Stimulated activated CD8-positive, alpha-beta memory T cell treated with anti-CD3 and anti-CD28 coated beads, Interleukin-7, amount 100 ng/mL, for 4 hours (primary cell): ENCODE measurements at places on chromosomes 13 and 19.
A peak's percentile ranks its signal among the peaks of the same experiment; 100 is the strongest.

DNA sequence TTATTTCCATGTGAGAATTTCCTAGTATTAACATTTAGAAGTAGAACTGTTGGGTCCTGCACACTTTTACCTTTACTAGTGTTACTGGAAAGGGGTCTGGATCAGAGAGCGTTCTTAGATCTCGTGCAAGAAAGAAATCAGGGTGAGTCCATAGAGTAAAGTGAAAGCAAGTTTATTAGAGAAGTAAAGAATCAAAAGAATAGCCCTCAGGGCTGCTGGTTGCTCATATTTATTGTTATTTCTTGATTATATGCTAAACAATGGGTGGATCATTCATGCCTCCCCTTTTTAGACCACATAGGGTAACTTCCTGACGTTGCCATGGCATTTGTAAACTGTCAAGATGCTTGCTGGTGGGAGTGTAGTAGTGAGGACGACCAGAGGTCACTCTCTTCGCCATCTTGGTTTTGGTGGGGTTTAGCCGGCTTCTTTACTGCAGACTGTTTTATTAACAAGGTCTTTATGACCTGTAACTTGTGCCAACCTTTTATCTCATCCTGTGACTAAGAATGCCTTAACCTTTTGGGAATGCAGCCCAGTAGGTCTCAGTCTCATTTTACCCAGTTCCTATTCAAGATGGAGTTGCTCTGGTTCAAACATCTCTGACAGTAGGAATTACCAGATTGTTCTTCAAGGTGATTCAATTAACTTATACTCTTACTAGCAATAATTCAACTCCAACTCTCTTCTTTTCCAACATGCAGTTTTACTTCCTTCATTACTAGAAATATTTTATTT is 27.4 kb downstream of the NDFIP2 start:
- no peak for DNase-seq

DNA sequence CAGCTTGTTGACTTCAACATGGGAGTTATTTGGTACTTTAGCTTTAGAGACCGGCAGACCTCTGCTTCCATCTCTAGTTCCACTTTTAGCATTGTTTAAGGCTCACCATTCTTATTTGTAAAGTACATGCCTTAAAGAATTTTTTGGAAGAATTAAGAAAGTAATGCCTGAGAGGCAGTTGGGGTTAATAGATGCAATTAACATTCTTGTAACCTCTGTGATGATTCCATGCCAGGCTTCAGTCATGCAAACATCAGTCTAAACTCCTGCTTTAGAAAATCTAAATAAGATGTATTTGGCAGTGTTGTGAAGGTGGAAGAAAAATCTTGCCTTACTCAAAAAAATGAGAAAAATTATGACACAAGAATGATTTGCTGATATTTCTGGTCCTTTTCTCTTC is 79.9 kb upstream of the UBAC2 start:
- no peak for DNase-seq

GRCh38 chr13:45681113-45681512 is 21.0 kb upstream of the CBY2 start:
- DNase-seq = no peak

GRCh38 chr19:6318772-6319171 is 14.6 kb downstream of the ACER1 start:
- no peak for DNase-seq

GRCh38 chr19:55691561-55692481 is 16.8 kb downstream of the EPN1 start:
- no peak for DNase-seq

DNA sequence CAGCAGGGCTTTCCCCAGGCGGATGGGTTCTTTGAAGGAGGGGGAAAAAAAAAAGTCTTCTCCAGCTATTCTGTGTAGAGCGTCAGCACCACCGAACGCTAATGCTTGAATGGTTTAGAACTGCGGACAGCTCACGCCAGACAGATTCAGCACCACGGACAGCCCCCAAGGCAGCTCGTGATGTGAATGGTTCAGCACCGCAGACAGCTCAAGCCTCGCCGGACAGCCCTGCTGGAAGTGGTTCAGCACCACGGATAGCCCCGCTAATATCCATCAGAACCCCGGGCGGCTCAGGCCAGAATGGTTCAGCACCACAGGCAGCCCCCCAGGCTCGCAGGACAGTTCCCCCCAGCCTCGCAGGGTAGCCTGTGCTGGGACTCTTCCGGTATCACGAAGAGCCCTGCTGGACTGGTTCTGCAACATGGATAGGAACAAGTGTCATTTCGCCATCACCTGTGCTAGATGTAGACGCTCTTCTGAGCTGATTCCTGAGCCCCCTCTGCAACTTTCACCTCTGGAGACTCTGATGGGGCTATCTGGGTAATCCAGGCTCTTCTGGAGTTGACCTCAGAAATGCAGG is 4.9 kb upstream of the SMIM17 start:
- no peak for DNase-seq

DNA sequence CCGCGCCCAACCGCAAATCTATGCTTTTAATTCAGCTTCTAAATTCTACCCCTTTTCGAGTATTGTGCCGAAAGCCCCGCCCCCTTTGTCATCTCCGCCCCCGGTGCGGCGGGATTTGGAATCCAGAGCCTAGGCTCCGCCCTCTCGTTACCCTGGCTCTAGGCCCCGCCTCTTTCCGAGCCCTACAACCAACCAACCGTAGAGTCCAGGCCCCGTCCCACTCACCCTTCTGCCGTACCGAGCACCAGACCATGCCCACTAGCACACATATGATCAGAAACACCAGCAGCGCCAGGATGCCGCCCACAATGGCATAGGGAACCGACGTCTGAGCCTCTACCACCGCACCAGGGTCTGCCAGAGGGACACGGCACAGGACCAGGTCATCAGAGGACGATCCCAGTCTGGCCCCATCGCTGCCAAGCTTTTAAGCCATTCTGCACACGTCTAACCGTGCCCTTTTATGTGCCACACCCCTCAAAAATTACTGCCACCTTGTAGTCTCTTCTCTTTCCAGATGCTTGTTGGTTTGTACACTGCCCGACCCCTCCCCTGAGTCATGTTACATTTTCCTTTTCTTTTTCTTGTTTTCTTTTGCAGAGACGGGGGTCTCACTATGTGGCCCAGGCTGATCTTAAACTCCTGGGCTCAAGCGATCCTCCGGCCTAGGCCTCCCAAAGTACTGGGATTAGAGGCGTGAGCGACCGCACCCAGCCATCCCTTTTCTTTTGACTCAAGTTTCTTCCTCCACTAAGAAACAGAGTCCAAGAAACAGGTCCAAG is 4.7 kb upstream of the ZNF428 start:
- DNase-seq = no peak

GRCh38 chr13:80113714-80114454 is 227.0 kb downstream of the SPRY2 start:
- no peak for DNase-seq

DNA sequence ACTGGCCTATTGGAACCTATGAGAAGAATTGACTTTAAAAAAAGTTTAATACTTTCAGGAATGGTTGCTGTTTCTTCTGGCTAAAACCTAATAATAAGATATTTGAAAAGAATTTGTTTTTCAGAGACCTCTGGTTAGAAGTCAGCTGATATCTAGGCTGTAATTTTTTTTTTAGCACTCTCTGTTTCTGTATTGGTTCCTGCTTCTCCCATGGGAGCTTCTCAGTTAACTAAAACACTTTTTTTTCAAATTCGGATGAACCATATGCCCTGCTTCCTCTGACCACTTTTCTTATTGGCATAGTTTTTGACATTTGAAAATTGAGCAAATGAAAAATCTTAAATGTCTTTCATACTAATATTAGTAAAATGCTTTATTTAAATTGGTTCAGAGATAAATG is 163.5 kb upstream of the SLC10A2 start:
- DNase-seq = no peak

DNA sequence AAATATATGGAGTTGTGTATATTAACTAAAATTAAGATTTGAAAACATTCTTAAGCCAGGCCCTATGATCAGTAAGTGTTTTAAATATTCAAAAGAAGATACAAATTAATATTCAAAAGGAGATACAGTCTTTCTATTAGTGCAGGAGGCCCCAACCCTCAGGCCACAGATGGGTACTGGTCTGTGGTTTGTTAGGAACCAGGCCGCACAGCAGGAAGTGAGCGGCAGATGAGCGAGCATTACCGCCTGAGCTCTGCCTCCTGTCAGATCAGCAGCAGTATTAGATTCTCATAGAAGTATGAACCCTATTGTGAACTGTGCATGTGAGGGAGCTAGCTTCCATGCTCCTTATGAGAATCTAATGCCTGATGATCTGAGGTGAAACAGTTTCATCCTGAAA is 232.9 kb downstream of the FOXO1 start:
- DNase-seq = peak; percentile 8

GRCh38 chr19:40594657-40595091 is 6.5 kb upstream of the LTBP4 start:
- DNase-seq = no peak

DNA sequence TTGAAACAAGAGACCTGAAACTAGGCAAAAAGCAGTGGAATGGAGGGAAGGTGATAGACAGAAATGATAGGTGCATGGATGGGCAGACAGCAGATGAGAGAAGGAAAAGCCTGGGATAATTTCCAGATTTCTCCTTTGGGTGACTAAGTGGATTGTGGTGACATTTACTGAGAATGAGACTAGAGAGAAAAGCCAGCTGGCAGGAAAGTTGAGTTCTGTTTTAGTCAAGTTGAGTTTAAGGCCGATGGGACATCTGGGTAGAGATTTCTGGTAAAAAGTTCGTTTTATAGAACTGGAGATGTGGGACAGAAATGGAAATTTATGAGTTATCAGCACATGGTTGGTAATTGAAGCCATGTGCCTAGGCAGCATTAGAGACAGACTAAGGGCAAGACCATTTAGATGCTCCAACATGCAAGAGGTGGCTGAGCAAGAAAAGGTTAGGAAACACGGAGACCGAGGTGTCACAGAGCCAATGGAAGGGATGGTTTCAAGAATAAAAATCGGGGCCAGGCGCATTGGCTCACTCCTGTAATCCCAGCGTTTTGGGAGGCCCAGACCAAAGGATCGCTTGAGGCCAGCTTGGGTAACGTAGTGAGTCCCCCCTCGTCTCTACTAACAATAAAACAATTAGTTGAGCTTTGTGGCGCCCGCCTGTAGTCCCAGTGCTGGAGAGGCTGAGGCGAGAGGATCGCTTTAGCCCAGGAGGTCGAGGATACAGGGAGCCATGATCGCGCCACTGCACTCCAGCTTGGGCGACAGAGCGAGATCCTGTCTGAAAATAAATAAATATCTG is 9.6 kb upstream of the DGKH start:
- DNase-seq = no peak

GRCh38 chr19:50695251-50696093 is 24.1 kb downstream of the SHANK1 start:
- DNase-seq = no peak

- no peak for DNase-seq
Measured at GRCh38 chr13:83819611-83820010, 62.7 kb downstream of the SLITRK1 start.

DNA sequence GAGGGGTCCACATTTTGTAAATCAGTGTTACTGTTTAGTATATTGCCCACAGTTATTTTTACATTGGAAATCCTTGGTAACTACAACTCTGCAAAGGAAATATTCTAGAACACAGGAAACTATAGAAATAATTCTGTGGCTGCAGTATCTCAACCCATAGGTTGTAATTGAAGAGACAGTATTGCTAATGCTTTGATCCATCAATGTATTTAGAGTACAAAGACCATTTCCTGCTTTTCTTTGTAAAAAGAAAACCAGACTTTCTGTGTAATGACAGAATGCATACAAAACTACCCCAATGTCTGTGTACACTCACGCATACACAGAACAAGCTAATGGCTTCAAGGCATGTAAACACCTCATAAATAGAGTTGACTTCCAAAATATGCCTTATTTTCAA is 622.1 kb upstream of the ARGLU1 start:
- no peak for DNase-seq

DNA sequence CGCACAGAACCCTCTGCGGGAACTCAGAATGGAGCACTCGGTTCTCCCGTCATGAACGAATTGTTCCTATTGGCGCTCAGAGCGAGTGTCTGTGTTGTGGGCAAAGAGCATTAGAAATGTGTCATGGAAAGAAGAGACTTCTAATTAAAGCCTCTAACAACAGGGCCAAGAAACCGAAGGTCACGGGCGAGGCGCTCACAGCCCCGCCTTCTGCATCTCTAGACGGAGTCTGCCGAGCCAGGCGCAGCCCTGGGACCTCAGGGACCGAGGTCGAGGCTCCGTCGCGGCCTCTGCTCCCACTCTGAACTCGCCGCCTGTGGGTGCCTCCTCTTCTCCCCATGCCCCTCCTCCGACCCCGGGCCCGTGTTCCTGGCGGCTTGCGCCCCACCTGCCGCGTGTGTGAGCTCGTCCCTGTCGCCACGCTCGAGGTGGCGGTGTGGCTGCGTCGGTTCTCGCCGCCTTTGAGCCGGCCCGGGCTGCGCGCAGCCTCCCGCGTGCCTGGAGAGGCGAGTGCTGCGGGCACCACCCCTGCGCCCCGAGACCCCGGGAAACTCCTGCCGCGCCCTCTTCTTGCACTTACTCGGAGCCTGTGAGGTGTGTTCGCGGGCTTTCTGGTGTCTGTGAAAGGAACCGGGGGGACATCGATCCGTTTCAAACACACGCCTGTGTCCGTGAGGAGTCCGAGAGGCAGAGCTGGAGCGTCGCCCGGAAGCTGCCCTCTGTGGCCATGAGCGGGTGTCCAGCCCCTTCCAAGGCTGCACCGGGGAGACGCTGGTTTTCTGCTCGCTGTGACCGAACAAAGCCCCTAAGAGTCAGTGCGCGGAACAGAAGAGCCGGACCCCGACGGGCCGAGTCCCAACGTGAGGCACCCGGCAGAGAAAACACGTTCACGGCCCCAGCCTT is 45.4 kb upstream of the SPACA7 start:
- DNase-seq = no peak

DNA sequence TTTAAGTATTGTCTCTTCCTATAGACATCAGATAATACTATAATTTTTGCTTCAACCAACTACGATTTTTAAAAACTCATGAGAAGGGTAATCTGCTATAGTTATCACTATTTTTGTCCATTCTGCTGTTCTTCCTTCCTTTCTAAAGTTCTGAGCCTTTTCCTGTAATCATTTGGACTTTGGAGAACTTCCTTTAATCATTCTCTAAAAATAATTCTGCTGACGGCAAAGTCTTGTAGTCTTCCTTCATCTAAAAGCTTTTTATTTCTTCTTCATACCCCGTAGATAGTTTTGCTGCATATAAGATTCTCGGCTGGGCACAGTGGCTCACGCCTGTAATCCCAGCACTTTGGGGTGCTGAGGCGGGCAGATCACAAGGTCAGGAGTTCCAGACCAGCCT is 5.1 kb upstream of the FCGBP start:
- no peak for DNase-seq

GRCh38 chr19:38845374-38846024 is 4.3 kb downstream of the HNRNPL start:
- DNase-seq = no peak

DNA sequence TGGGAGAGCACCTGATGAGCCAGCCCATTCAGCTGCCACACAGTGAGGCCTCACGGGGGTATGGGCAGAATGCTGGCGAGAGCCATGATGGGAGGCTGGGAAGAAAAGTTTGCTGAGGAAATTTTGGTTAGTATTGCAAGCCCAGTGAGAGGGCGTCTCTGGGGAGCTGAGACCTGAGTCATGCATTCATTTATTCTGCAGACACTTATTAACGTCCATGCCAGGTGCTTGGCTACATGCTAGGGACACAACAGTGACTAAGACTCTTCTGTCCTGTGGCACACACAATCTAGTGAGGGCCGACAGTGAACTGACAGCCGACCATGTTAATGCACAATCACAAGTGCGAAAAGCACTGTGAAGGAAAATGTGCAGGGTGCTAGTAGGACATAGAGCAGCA is 27.2 kb downstream of the WDR62 start:
- no peak for DNase-seq
